ENCODE measurements at places on chromosomes 12 and 14. TPM values are rescaled to one million over a fixed set of nuclear protein-coding genes. Genes with fewer than 3 reads are reported as not detected.

PPP1R36 gene
- total RNA-seq = 0.18 TPM

RNASE1 gene
- 7.7 TPM for total RNA-seq

KCNH3 gene
- not detected for total RNA-seq

ARHGAP9 gene
- total RNA-seq = 1.5 TPM

CLEC7A gene
- not detected for total RNA-seq

C12orf50 gene
- total RNA-seq = not detected

SERPINA5 gene
- total RNA-seq = 4.9 TPM

SEL1L gene
- total RNA-seq = 13.3 TPM

CNTN1 gene
- total RNA-seq = not detected

KRT78 gene
- total RNA-seq = not detected

ERBB3 gene
- 136 TPM for total RNA-seq

NEUROD4 gene
- not detected for total RNA-seq

OR10A7 gene
- not detected for total RNA-seq

EML1 gene
- not detected for total RNA-seq

PLD4 gene
- total RNA-seq = not detected

CFAP73 gene
- 0.61 TPM for total RNA-seq

SIX6 gene
- total RNA-seq = not detected
